ENCODE measurements at places on chromosomes 5 and 9. TPM values are rescaled to one million over a fixed set of nuclear protein-coding genes. Genes with fewer than 3 reads are reported as not detected.

DNA sequence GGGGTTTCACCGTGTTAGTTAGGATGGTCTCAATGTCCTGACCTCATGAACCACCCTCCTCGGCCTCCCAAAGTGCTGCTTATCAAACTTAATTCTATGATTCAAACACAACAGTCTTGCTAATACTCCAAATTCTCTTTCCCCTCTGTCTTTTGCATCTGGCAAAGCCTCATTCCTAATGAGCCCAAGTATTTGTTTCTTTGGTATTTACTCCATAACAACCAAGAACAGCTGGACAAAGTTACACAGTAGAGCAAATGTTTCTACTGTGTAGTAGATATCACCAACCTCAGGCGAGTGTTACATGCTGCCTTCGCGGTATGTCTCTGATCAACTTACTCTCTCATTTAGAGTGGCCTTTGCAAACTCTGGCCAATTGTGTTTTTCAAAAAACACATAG lies 195.8 kb upstream of the KCNN2 start:
- H3K4me1 ChIP-seq = no peaks in the 10 kb centered on the region
- no peak for DNase-seq
- H3K4me3 ChIP-seq = no peak overlapping the region
- no peaks in the 10 kb centered on the region for H3K27me3 ChIP-seq

GRCh38 chr9:115596021-115596745 lies 478.2 kb upstream of the TNC start:
- peaks cover 2% of the 10 kb centered on the region for H3K4me1 ChIP-seq
- H3K36me3 ChIP-seq = no peaks in the 10 kb centered on the region
- no peak for DNase-seq
- no peak overlapping the region for H3K27ac ChIP-seq
- no peak overlapping the region for H3K4me3 ChIP-seq

- no peak overlapping the region for H3K27ac ChIP-seq
- H3K36me3 ChIP-seq = no peaks in the 10 kb centered on the region
- no peaks in the 10 kb centered on the region for H3K4me1 ChIP-seq
- no peak for DNase-seq
- H3K4me3 ChIP-seq = no peak overlapping the region
- peaks cover 3% of the 10 kb centered on the region for H3K27me3 ChIP-seq
Observed at GRCh38 chr5:147190331-147190730, 44.5 kb upstream of the STK32A start.

GRCh38 chr5:61450493-61451279 lies 118.6 kb downstream of the ZSWIM6 start:
- DNase-seq = peak; percentile 19
- no peak overlapping the region for H3K4me3 ChIP-seq
- no peak overlapping the region for H3K27ac ChIP-seq
- H3K27me3 ChIP-seq = no peaks in the 10 kb centered on the region

Gene CCDC152
- total RNA-seq = 0.36 TPM

- H3K27ac ChIP-seq = no peak overlapping the region
- no peaks in the 10 kb centered on the region for H3K36me3 ChIP-seq
- H3K27me3 ChIP-seq = no peaks in the 10 kb centered on the region
- DNase-seq = no peak
Observed at GRCh38 chr9:20651939-20652338, 29.6 kb upstream of the MLLT3 start.
